ENCODE measurements at places on chromosomes 3 and 15. TPM values are rescaled to one million over a fixed set of nuclear protein-coding genes. Genes with fewer than 3 reads are reported as not detected.

DNA sequence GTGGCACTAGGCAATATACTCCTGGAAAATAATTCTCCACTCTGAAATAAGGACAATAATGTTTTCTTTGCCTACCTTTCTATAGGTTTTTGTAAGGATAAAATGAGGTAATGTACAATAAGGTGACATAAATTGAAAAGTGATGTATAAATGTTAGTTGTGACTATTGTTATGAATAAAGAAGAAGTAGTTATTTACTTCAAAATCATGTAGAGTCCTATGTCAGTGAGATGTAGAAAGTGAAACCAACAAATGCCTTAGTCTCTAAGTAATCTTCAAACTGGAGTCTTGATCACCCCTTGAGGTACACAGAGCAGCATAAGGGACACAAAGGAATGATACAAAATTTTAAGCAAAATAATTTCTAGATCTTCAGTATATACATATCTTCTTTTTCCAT, 60.3 kb upstream of the TP63 start:
- peak overlapping the region; percentile 42 for H3K27ac ChIP-seq
- H3K4me1 ChIP-seq, result peaks cover 51% of the 10 kb centered on the region
- DNase-seq, result peak; percentile 27
- no peak overlapping the region for H3K4me3 ChIP-seq
- no peaks in the 10 kb centered on the region for H3K36me3 ChIP-seq

APPL1 gene
- 39.5 TPM for total RNA-seq

DNA sequence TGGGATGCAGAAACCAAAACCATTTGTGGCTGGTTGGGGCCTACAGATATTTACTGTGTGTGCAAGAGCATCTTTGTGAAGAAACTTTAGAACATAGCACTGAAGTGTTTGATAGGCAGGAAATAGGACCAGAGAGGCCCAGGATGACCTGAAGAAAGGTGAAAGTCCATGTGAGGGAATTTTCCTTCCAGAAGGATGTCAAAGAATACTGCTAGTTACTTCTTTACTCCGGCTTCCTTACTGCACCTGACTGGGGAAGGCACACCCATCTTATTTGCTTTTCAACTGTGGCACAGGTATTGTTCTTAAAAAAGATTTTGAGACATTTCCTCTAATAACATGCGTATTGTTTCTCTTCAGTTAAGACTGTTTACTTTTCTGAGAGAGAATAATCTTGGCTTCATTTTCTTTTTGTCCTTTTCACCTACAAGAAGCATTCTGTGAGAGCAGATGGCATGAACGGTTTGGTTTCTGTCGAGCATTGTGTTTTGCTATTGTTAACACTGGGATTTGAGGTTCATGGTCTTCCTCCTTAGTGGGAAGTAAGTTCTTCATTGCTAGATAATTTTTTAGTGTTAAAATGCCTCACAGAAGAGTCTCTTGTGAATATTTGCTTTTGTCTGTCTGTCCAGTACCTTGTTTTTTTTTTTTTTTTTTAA, 71.5 kb downstream of the SLCO3A1 start:
- H3K27ac ChIP-seq, result no peak overlapping the region
- H3K4me3 ChIP-seq, result no peak overlapping the region
- H3K4me1 ChIP-seq, result no peaks in the 10 kb centered on the region
- H3K36me3 ChIP-seq, result no peaks in the 10 kb centered on the region
- no peaks in the 10 kb centered on the region for H3K27me3 ChIP-seq

DNA sequence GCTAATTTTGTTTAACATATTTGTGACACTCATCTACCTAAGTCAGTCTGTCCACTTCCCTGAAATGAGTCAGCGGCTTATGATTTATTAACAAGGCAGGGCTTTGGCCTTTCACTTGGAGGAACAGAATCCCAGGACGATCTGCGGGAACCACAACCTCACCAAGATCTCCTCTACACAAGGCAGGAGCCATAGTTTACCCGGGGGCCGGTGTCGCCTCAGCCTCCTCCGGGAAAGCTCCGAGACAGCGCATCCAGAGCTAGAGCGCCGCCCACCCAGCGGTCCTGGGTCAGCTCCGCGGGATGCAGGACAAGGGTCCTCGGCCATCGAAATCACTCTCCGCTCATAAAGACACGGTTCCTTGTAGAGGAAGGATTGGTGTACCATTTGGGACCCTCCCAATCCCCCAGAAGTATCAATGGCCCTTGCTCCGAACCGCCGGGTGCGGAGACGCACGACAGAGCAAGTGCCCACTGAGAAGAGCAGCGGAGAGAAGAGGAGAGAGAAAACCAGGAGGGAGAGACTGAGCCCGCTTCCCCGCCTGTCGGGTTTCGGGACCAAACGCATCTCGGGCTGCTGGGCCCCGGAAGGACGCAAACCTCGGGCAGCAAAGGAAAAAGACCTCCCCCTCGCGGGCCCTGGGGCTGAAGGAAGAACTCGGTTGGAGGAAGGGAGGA, 13.1 kb upstream of the ALCAM start:
- no peaks in the 10 kb centered on the region for H3K36me3 ChIP-seq
- no peak overlapping the region for H3K27ac ChIP-seq
- H3K27me3 ChIP-seq, result no peaks in the 10 kb centered on the region
- H3K4me1 ChIP-seq, result peaks cover 3% of the 10 kb centered on the region
- DNase-seq, result no peak

GRCh38 chr3:172307141-172307560, 141.1 kb downstream of the GHSR start:
- H3K27me3 ChIP-seq, result no peaks in the 10 kb centered on the region
- no peak overlapping the region for H3K4me3 ChIP-seq
- H3K4me1 ChIP-seq, result no peaks in the 10 kb centered on the region
- no peak for DNase-seq

TGM4 gene
- total RNA-seq, result not detected

MYL3 gene
- total RNA-seq, result not detected

DNA sequence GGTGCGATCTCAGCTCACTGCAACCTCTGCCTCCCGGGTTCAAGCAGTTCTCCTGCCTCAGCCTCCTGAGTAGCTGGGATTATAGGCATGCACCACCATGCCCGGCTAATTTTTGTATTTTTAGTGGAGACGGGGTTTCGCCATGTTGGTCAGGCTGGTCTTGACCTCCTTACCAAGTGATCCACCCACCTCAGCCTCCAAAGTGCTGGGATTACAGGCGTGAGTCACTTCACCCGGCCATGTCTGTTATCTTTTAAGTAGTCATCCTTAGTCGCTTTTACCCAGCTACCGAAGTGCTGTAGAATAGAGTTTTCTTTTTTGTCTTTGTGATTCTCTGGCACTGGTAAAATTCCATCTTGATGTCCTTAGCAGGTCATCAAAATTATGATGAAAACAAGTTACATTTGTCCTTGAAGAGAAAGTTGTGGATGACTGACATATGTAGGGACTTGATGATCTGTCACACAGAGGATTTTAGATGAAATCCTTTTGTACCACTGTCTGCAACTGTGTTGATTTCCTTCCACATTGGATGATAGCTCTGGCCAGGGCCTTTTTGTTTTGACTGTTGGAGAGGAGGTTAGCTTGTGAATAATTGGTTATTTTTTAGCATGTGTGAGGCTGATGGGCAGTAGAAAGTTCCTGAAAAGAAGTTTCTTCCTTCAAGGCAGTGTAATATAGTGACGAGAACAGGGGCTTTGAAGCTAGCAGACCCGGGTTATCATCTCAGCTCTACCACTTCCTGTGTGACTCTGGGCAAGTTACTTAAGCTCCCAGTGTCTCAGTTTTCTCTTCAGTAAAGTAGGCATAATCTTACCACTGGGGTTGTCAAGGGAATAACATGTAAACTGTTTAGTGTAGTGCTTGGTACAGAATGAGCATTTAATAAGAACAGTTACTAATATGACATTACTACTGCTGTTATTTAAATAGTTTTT, 18.8 kb downstream of the ATG7 start:
- H3K27me3 ChIP-seq, result no peaks in the 10 kb centered on the region
- no peaks in the 10 kb centered on the region for H3K36me3 ChIP-seq
- no peak for DNase-seq
- H3K27ac ChIP-seq, result peak overlapping the region; percentile 35

DNA sequence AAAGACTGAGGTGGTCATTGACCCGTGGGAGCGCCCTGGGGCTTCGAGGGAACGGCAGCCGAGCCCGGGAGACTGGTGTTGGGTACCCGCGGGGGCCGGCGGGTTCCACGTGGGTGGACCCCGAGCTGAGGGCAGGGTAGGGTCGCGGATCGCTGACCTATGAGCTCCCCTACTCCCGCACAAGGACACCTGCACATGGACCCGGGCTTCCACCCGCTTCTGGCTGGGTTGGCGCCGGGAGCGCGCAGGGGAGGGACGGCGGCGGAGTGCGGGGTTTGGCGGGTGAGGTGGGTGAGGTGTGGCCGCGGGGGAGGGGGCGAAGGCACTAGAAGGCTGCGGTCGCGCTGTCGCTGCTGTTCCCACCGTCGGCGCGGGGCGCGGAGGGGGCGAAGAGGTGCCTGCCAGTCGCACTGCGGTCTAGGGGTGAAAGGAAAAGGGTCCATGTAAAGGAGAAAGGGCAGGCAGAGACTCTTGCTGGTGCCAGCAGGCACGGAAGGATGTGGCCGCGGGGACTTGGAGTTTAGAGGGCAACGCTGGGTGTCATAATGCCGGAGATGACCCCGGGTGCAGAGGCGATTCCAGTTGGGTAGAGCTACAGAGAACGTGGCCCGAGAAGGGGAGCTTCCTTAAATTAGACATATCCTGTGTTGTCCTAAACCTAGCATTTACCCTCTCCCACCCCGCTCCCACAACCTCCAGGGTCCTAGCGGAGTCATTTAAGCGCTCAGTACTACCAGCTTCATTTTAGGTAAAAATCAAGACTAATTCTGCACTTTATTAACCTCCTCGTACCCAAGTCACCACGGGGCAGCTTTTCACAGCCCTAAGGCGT, 245.9 kb upstream of the TOPAZ1 start:
- no peak for DNase-seq
- no peak overlapping the region for H3K27ac ChIP-seq
- H3K36me3 ChIP-seq, result no peaks in the 10 kb centered on the region
- peaks cover 16% of the 10 kb centered on the region for H3K27me3 ChIP-seq
- peak overlapping the region; percentile 83 for H3K4me3 ChIP-seq

GRCh38 chr15:91200101-91200754, 100.2 kb downstream of the SV2B start:
- no peak overlapping the region for H3K27ac ChIP-seq
- no peaks in the 10 kb centered on the region for H3K36me3 ChIP-seq
- H3K4me1 ChIP-seq, result no peaks in the 10 kb centered on the region
- no peak for DNase-seq

- no peak overlapping the region for H3K27ac ChIP-seq
- no peak for DNase-seq
- no peaks in the 10 kb centered on the region for H3K36me3 ChIP-seq
- no peaks in the 10 kb centered on the region for H3K27me3 ChIP-seq
- H3K4me3 ChIP-seq, result no peak overlapping the region
- no peaks in the 10 kb centered on the region for H3K4me1 ChIP-seq
Measured at GRCh38 chr15:60406513-60407414, 9.0 kb upstream of the ANXA2 start.

DNA sequence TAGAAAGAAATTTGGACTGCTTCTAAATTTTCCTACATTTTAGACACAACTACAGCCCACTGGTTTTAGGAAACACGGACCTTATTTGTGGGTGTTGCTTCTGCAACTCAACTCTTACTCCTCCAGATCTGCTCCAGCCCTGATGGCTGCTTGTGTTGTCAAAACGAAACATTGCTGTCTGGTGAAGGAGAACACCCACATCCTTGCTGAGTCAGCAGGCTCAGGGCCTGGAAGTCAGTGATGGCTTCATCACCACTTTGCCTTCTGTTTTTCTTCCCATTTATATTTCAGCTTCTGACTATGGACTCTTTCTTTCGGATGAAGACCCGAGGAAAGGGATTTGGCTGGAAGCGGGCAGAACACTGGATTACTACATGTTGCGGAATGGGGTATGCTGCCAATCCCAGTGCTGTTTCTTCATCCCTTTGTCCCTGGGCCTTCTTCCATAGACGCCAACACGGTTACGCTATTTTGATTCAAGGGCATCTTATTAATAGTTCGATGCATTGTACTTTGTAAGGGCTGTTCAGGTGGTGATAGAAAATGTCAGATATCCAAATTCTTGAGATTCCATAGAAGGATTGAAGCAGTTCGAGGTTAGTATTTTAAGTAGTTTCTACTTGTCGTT, 392.6 kb upstream of the TPM1 start:
- peaks cover 20% of the 10 kb centered on the region for H3K4me1 ChIP-seq
- H3K36me3 ChIP-seq, result no peaks in the 10 kb centered on the region
- 0 out of 2 replicates have a peak overlapping the region, but pooled peaks have one; percentile 31 for H3K4me3 ChIP-seq
- no peaks in the 10 kb centered on the region for H3K27me3 ChIP-seq
- H3K27ac ChIP-seq, result peak overlapping the region; percentile 70
- peak; percentile 46 for DNase-seq

DNA sequence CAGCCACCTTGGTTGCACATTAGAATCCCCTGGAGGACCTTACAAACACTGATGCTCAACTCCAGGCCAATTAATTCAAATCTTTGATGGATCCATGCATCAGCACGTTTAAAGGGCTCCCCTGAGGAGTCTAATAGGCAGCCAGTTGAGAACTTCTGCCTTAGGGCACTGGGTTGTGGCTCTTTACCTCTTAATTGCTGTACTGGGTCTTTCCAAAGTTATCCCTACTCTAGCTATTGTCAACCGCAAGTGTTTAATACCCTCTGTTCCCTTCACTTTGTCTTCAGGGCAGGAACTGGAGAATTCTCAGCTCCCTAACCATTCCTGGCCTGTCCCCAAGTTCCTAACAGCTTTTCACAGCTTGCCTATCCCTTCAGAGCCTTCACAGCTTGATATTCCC, 15.0 kb upstream of the FAM174B start:
- DNase-seq, result no peak
- no peak overlapping the region for H3K27ac ChIP-seq
- no peak overlapping the region for H3K4me3 ChIP-seq
- no peaks in the 10 kb centered on the region for H3K27me3 ChIP-seq

GRCh38 chr15:75425966-75426500, 25.5 kb downstream of the SIN3A start:
- no peaks in the 10 kb centered on the region for H3K4me1 ChIP-seq
- H3K27me3 ChIP-seq, result no peaks in the 10 kb centered on the region
- no peak overlapping the region for H3K27ac ChIP-seq

CDHR4 gene
- total RNA-seq, result not detected

DNA sequence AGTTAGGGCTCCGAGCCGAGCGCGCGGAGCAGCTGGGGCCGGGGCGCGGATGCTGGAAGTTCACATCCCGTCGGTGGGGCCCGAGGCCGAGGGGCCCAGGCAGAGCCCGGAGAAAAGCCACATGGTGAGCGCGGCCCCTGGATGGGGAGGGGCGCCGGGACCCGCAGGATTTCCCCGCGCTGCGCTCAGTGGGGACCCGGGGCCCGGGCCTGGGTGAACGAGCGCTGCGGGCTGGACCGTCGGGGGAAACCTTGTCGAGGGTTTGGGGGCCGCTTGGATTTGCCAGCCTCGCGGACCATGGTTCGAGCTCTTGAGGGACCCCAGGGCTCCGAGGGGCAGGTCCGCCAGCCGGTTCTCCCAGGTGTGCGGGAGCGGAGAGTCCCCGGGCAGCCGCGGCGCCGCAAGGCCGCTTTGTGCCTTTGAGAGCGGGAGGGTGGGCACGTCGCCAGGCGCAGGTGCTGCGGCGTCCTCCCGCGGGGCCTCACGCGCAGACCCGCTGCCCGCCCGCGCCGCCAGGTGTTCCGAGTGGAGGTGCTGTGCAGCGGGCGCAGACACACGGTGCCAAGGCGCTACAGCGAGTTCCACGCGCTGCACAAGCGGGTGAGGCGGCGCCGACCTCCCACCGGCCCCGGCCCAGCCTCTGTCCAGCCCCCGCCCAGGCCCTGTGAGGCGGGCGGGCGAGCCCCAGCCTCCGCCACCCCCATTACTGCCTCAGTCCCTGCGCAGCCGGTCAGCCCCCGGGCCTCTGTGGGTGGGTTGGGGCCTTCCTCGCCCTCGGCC, at the start of gene SNX22:
SNX22 (plus strand) TSS at position 5 of the 780 bp plus-strand sequence; CDS start at position 50, 45 bp downstream.
- peak within 1 kb of the TSS; percentile 82 for H3K4me3 ChIP-seq
- DNase-seq, result no peak
- peaks cover 12% of the 10 kb centered on the region for H3K36me3 ChIP-seq
- H3K27me3 ChIP-seq, result no peaks in the 10 kb centered on the region
- H3K4me1 ChIP-seq, result peaks cover 35% of the 10 kb centered on the region

All from GM12878 (cell line).